ENCODE measurements at places on chromosomes 6 and 20. TPM values are rescaled to one million over a fixed set of nuclear protein-coding genes. Genes with fewer than 3 reads are reported as not detected.

- DNase-seq, result no peak
Measured at GRCh38 chr20:64145458-64146300, 18.6 kb upstream of the MYT1 start.

Gene HLA-DRB1
- 0.84 TPM for total RNA-seq

- DNase-seq, result no peak
Measured at GRCh38 chr20:25036331-25036936, 21.5 kb downstream of the ACSS1 start.

- no peak for DNase-seq
Measured at GRCh38 chr6:5411414-5411813, 150.1 kb downstream of the FARS2 start.

DNA sequence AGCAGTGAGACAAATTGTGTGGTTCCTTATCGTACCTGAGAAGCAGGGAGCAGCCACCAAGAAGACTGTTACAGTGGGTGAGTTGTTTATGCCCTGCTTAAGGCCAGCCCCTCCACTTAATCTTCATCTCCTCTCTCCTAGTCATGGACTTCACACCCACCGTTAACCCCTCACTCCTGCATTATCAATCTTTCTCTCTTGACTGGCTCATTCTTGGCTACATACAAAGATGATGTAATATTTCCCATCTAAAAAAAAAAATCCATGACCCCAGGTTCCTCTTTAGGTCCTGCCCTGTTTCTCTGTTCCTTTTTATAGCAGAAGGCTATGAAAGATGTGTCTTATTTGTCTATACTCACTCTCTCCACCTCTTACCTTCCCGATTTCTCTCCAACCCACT lies 72.4 kb downstream of the SHLD1 start:
- DNase-seq, result no peak

GRCh38 chr6:143270026-143270425 lies 180.5 kb downstream of the ADAT2 start:
- DNase-seq, result no peak

DNA sequence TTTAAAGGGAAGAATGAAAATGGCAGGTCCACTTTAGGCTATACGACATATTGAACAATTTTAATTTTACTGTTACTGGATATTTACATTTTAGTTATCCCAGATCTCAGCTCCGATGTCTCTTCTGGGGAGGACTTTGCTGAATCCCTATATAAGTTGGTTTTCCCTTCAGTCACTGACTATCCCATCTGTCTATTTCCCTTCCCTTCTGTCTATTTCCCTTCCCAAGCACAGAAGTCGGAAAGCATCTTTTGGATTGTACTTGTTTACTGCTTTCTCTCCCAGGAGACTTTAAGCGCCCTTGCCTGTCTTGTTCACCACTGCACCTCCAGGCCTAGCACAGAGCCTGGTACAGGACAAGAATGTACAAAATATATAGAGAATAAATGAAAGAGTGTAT lies 165.8 kb upstream of the SALL4 start:
- no peak for DNase-seq

- DNase-seq, result no peak
Measured at GRCh38 chr6:86016077-86016476, 373.4 kb upstream of the SYNCRIP start.
